ENCODE measurements at places on chromosomes 16 and 17.

DNA sequence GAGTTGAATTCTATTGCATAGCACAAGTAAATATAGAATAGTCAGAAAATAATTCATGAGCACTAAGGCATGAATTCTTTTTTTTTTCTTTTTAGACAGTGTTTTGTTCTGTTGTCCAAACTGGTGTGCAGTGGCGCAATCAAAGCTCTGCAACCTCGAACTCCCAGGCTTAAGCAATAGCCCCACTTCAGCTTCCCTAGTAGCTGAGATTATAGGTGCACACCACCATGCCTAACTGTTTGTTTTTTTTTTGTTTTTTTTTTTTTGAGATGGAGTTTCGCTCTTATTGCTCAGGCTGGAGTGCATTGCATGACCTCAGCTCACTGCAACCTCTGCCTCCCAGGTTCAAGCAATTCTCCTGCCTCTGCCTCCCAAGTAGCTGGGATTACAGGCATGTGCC lies 16.6 kb downstream of the TUBD1 start:
- no peak for DNase-seq

DNA sequence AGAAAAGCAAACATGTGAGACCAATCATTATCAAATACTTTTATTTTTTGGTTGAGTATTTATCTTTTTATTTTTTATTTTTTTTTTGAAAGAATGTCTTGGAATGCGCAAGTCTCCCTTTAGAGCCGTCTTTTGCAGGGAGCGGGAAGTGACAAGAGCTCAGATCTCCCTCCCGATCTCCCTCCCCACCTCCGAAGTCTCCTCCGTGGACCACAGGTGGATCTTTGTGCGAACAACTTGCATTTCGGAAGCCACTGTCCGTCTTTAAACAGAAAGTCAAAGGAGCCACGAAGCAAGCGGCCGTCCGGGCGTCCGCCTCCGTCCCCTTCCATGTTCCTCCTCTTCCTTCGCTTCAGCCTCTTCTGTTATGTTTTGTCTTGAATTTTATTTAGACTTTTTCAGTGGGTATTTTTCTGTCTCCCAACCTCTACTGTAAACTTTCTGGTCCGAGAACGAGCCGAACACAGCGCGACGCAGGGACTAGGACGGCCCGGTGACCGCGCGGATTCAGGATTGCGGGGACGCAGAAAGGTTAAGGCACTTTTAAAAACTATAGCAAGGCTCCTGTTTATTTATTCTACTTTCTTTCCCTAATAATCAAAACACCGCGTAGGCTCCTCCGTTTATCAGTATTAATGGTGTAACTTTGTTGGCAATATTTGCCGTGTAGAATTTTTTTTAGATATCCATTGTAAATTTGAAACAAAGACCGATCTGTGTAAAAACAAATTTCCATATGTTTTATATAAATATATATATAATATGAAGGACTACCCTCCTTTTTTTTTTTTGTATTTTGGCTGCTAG lies 3.3 kb downstream of the FOXF1 start:
- DNase-seq: no peak

- DNase-seq: no peak
Observed at GRCh38 chr16:66382171-66382965, 15.9 kb downstream of the CDH5 start.

DNA sequence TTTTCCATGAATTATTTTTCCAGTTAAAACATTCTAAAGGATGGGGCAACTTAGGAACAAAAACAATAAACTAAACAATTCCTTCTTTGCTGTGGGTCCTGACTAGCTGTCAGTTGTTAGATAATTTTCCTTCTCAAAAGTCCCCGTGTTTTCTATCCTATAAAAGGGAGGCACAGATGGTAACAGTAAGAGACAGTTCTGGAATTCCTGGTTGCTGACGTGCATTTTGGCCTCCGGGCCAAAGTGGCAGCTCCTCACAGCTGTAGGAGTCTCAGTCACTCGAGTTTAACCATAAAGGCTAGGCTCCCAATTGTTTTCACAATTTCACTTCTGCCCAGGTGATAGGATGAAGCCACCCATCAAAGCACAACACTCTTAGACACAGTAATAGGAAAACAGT lies 77.0 kb upstream of the ZNF423 start:
- no peak for DNase-seq

DNA sequence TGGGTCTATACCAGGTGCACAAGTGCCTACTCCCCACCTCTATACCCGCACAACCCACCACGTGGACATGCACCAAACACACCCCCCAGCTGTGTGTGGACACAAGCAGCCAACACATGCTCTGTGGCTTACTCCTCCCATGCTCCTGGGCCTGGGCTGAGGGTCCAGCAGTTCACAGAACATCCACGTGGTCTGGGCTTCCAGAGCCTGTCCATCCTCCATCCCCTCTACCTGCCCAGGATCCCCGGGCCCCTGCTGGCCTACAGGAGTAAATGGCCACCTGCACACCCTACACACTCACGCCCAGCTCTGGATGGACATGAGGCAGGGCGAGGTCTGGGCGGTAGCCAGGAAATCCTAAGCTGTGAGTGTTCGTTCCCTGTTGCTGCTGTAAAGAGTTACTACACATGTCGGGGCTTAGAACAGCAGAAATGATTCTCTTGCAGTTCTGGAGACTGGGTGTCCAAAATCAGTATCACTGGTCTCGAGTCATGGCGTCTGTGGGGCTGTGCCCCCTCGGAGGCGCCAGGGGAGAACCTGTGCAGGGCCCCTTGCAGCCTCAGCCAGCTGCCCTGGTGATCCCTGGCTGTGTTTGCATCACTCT lies 15.0 kb upstream of the RAI1 start:
- DNase-seq: no peak

Measured in stimulated activated CD4-positive, alpha-beta T cell treated with anti-CD3 and anti-CD28 coated beads, TNF-alpha, amount 100 ng/mL, for 48 hours (primary cell).